Fibroblast of lung (primary cell): ENCODE measurements at places on chromosomes 6 and 20. TPM values are rescaled to one million over a fixed set of nuclear protein-coding genes. Genes with fewer than 3 reads are reported as not detected.

Gene CCN6
- polyA plus RNA-seq: 0.08 and 0.49 TPM in 2 replicates

Gene ID1
- polyA plus RNA-seq: 14.5 and 62.4 TPM in 2 replicates

DNA sequence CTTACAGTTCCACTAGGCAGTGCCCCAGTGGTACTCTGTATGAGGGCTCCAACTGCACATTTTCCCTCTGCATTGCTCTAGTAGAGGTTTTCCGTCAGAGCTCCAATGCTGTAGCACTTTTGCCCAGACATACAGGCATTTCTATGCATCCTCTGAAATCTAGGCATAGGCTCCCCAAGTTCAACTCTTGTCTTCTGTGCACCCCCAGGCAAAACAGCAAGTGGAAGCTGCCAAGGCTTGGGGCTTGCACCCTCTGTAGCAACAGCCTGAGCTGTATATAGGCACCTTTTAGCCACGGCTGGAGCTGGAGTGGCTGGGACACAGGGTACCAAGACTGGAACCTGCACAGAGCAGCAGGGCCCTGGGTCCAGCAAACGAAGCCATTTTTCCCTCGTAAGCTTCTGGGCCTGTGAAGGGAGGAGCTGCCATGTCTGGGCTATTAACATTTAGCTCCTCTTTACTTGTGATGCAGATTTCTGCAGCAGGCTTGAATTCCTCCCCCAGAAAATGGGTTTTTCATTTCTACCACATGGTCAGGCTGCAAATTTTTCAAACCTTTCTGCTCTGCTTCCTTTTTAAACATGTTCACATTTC lies 596.2 kb upstream of the ADGRB3 start:
- no peak for DNase-seq

DNA sequence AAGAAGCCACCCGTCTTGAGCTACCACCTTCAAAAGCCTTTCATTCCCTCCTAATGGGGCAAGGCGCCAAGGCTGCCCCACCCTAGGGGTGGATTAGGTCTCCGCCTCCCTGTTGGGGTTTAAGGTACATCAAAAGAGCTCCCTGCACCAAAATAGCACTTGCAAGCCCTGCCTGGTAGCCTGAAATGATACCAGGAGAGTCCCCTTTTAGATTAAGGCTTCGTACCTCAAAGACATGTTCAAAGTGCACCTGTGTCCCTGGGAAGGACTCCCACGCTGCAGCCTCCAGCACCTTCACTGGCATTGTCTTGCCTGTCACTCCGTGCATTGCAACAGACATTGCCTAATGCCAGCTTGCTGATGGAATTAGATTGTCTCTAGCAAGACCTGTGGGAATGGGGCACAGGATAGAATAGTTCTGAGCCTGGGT lies 15.7 kb upstream of the CDKN1A start:
- DNase-seq: no peak

DNA sequence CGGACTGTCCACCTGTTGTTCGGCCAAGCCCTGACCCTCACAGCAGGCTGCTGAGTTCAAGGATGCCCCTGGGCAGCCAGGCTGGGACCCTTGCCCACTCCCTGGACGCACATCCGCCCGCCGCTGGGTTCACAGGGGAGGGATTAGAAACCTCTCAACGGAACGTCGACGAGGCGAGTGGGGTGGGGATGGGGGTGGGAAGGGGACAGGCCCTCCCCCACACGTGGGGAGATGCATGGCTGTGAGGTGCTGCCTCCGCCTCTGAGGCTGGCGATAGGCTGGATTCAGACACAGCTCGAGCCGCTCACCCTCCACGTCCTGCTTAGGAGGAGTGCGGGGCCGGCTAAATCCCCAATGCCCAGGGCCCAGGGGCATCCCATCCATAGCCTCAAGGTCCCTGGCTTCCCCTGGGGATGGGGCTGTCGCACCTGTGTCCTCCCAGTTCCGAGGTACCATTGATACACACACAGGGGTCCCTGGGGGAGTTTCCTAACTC lies 90.6 kb upstream of the BHLHE23 start:
- no peak for DNase-seq

GRCh38 chr6:142932889-142933288 lies 12.1 kb downstream of the HIVEP2 start:
- no peak for DNase-seq

DNA sequence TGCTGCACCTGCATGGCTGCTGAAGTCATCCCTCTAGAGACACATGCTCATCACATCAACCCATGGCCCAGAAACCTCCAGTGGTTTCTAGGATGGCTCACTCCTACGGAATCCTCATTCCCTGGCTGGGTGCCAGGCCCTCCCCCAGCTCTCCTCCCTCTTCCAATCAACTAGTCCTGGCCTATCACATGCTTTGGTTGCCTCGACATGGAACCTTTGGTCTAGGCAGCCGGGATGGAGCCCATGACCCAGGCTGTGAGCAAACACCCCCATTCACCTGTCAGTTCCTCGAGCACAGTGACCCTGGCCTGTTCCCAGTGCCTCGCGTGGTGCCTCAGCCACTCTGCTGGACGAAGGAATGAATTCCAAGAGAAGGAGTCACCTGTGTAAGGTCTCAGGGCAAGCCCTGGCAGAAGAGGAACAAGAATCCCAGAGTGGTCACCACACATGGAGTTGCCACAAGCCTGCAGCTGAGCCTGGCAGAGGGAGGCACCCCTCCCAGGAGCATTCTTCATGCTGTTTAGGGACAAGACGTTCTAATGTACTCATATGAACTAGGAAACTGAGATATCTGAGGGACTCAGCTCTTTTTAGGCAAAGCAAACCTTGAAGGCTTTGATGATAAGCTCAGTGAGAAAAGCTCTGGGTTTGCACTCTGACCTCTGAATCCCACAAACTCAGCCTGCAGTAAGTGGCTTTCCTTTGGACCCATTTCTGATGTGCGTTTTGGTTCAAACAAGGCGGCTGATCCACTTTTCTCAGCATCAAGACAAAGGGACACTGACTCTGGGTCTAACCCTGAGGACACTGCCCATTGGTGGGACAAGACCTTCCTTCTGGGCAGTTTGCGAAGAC lies 40.2 kb downstream of the PPP1R3G start:
- DNase-seq: peak; percentile 68

DNA sequence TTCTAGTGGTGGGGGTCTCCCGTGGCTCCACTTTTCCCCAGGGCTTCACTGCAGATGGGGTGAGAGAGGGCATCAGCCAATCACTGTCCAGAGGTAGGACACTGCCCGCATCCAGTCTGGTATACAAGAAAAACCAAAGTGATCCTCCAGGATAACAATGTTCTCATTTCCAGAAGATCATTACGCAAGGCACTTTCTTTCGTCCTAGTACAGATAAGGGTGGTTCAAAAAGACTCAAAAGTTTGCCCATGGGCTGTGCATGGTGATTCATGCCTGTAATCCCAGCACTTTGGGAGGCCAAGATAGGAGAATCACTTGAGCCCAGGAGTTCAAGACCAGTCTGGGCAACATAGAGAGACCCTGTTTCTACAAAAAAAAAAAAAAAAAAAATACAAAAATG lies 16.4 kb downstream of the GMDS start:
- DNase-seq: no peak

Gene RHAG
- 0.06 TPM in 1 of 2 replicates, not detected in the other for polyA plus RNA-seq

Gene EPPIN
- polyA plus RNA-seq: not detected in 2 replicates

DNA sequence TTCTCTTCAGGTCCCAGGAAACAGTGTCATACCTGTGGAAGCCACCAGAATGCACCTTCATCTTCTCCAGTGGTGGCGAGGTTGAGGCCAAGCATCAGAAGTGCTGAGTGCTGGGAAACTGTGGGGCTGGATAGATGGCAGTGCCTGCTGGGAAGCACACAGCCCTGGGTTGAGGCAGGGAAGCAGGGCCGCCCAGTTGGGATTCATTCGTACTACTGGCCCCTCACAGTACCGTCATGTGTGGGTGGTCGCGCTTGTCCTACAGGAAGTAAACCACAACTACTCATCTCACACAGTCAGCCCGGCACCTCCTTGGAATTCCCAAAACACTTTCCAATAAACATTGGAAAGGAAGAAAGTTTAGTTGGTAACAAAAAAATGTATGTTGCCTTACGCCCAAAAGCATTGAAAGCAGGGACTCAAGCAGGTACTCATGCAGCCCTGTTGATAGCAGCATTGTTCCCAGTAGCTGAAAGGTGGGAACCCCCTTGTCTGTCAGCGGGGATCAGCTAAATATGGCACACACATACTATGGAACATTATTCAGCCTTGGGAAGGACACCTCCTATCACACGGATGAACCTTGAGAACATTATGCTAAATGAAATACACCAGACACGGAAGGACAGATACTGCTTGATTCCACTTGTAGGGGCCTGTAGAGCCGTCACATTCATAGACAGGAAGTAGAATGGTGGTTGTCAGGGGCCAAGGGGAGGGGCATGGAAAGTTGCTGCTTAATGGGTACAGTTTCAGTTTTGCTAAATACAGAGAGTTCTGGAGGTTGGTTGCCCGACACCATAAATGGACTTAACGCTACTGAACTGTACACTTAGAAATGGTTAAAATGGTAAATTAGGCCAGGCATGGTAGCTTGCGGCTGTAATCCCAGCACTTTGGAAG lies 162.7 kb downstream of the MTHFD1L start:
- no peak for DNase-seq

DNA sequence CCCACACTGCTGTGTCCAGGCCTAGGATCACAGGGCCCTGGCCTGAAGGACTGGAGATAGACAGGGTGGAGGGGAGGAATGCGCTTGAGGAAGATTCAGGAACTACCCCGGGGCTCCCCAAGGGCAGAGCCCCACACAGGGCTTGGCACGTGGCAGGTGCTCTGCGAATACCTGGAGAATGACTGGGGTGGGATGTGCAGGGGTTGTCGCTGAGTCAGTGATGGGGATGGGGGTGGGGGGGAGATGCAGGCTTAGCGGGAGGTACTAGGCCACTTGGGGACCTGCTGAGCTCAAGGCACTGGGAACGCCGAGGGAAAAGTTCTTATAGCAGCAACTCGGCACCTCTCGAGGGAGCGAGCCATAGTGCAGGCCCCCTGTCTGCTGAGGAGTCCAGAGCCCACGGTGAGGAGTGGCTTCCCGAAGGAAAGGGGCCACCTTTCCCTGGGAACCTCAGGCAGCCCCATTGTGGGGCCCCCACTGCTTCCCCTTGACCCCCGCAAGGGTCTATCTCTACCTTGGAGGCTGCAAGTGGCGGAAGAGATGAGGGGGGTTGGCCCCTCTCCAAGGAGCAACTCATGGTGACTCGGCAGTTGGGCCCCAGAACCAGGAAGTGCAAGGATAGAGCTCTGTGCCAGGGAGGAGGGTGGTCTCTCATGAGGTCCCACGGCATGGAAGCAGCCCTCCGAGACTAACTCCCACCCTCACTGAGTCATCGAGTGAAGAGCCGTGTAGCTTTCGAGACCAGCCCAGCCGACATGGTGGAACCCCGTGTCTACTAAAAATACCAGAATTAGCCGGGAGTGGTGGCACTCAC lies 33.1 kb downstream of the SRC start:
- DNase-seq: no peak

GRCh38 chr6:105642708-105643107 lies 239.8 kb upstream of the PREP start:
- no peak for DNase-seq
